ENCODE measurements at places on chromosomes 2 and 18.

- DNase-seq = no peak
Observed at GRCh38 chr2:223820549-223820948, 16.8 kb downstream of the AP1S3 start.

- DNase-seq = no peak
Observed at GRCh38 chr18:10247021-10247741, 207.3 kb upstream of the APCDD1 start.

- DNase-seq = no peak
Observed at GRCh38 chr2:238855891-238856580, 8.2 kb downstream of the TWIST2 start.

GRCh38 chr2:173606619-173607248 lies 252.1 kb downstream of the CDCA7 start:
- DNase-seq = no peak

- peak; percentile 55 for DNase-seq
Observed at GRCh38 chr2:218880102-218880858, at the start of gene WNT10A. Gene WNT10A, plus strand, starts transcription at chr2:218880852. Its CDS starts 144 bp downstream, at chr2:218880996.

DNA sequence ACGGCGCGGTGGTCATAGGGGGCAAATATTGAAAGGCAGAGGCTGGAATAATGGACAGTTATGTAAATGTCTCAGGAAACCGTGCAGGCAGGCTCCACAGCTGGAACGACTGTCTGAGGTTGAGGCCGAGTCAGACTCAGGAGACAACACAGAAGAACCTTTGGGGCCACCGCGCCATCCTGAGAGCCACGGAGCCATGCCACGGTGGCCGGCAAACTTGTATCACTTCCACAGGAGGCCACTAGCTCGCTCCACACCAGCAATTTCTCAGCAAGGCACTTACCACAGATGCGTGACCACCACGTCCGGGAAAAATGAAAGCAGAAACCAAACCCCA lies 156.7 kb upstream of the SALL3 start:
- no peak for DNase-seq

- no peak for DNase-seq
Observed at GRCh38 chr2:120607506-120607905, 128.2 kb upstream of the GLI2 start.

GRCh38 chr2:37105150-37105549 lies 20.8 kb downstream of the GPATCH11 start:
- DNase-seq = no peak

DNA sequence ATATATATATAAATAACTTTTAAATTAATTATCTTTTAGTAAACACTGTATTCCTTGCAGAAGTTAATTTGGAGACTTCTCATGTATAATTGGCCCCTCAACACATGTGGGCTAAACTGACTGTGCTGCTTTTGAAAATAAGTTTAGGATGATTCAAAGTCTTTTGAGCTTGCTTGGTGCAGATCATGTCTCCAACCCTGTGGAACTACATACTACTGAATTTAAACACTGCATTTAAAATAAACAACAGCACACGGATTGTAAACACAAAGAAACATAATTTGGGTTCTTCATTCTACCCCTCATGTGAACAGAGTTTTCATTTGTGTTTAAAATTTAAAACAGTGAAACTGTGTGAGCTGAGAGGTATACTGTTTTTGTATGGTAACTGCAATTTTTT lies 167.7 kb downstream of the DDX1 start:
- no peak for DNase-seq

DNA sequence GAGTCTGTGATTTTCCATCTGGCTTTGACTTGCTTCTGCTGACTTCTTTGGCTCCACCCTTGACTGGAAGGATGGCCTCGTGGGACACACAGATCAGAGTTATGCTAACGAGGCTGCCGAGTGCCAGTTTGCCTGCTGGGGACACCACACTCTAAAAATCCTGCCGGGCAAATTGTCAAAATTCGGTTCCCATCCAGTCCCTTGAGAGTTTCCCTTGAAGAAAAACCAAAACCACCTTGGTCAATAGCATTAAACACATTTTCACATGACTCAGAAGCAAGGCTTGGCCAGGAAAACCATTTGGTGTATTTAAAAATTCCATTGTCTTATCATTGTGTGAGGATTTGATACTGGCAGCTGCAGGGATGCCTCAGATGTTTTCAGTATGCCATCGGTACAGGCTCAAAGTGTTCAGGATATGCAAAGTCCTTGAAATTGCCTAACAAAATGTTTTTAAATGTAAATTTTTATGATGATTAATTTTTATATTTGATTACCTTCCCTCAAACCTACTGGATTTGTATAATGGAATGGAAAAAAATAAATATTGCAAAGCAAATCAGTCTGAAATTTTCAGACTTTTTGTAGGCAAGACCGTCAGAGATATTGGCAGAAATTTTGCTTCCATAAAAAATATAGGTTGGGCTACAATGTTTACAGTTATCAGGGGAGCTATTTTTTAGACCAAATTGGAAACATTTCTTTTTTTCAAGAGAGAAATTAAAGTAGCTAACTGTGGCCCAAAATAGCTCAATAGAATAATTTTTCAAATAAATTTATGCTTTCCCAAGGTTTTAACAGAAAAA lies 41.6 kb downstream of the KCNE4 start:
- DNase-seq = no peak

GRCh38 chr2:159573846-159574606 lies 42.3 kb downstream of the BAZ2B start:
- no peak for DNase-seq

GRCh38 chr2:62339413-62339812 lies 143.5 kb downstream of the B3GNT2 start:
- DNase-seq = no peak

GRCh38 chr18:13480571-13481255 lies 245.6 kb downstream of the FAM210A start:
- DNase-seq = no peak

- DNase-seq = no peak
Observed at GRCh38 chr2:108330979-108331378, 42.3 kb downstream of the SULT1C2 start.

DNA sequence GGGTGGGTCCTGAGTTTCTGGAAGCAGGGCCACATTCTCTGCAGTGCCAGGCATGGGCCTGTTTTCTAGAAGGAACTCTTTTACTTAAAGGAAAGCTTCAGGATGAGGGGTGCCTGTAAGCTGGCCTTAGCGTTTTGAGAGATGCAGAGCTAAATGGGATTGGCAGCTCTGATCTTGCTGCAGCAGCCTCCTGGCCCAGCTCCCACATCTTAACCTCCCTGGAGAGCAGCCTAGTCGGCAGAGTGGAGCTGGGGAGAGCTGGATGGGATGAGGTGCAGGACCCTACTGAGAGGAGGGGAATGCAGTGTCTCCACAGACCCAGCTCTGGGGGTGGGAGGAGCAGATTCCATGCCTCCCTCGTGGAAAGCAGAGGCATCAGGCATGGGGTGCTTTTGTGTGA lies 52.0 kb downstream of the TMEM17 start:
- DNase-seq = no peak

GRCh38 chr2:236103981-236104380 lies 64.2 kb downstream of the GBX2 start:
- no peak for DNase-seq

- no peak for DNase-seq
Observed at GRCh38 chr18:45034179-45034578, 353.5 kb downstream of the SETBP1 start.

- DNase-seq = no peak
Observed at GRCh38 chr2:236970656-236971010, 115.1 kb upstream of the COPS8 start.

DNA sequence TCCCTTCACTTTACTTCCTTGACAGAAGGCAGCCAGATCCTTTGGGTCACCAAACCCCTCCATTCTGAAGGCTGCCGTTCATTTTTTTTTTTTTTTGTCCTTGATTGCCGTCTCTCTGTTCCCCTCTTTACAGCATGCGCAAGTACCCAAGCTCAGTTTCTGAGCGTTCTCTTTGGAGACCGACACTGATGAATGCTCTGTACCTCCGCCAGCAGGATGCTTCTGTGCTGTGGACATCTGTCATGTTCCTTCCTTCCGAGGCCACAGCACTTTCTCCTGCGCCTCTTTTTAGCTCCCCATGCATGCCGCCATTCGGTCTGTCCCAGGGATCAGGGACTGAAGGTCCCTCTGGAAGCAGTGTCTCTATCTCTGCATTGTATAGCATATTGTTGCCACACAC lies 278.7 kb upstream of the RAB12 start:
- DNase-seq = no peak

DNA sequence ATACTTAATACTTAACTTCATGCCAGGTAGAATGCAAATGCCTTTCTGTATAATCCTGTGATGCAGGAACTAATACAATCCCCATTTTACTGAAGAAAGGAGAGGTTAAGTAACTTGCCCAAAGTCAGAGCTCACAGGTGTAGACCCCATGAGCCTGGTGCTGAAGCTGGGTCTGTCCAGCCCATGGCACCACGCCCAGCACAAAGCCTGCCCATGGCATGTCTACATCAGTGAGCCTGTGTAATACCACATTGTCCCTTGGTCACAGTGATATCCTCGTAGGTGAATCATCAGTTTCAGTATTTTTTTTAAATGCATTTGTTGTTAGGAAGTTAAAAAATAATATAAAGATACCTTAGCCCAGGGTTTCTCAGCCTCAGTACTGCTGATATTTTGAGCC lies 69.9 kb upstream of the MCFD2 start:
- DNase-seq = no peak

- no peak for DNase-seq
Observed at GRCh38 chr2:126893606-126894005, 5.1 kb upstream of the TEX51 start.

DNA sequence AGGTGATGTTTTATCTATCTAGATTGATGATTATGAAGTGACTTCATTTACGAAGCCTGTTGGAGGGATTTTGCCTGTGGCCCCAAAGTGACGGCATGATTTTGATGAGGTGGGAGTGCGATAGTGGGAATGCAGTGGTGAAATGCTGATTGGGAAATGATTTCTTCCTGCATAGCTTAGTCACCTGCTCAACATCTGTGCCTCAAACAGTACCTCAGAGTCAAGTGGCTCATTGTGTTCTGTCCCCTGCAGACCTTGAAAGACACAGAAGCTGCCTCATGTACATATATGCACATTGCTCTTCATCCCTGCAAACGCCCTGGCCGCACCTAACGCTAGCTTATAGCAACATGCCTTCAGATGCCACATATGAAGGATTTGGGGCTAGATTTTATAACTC lies 201.2 kb downstream of the TPGS2 start:
- DNase-seq = no peak

DNA sequence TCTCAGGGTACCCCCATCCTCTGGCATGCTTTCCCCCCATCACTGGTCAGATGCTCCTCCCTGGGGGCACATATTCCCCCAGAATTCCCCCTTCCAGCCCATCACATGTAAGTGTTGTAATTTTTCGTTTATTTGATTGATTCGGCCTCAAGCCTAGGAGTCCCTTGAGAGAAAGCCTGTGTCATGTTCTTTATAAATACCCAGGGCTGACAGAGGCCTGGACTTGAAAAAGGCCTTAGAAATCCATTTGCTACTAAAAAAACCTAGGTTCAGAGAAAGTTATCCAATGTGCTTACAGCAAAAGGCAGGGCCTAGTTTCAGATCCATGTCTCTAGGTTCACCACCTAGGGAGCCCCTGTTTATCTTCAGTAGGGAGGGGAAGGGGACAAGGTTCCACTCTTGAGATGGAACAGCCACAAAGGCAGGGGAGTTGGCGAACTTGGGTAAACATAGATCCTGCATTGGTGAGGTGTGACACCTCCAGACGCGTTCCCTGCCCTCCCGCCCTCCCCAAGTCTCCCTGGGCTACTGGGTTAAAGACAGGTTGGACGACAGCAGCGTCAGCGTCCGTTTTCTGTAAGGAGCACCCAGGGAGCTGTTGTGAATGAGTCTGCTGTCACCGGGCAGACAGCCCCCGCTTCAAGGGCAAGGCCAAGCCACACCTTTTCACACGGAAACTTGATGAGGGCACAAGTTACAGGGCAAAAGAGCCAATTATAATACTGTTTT lies 147.8 kb downstream of the EN1 start:
- no peak for DNase-seq

DNA sequence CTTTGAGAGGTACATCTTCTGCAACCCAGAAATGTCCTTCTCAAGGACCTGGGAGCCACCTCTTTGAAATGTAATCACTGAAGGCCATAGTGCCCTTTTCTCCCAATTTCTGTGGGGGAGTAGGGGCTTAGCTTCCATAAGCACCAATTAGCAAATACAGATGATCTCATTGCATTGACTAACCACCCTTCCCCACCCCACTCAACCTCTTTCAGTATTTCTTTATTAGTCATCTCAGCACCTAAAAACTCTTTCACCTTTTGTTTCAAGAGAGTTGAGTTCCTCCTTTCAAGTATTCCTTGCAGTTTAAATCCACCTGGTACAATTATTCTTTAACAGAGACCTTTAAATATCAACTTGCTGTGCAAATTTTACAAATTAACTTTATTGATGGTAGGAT lies 1011.8 kb upstream of the CDH2 start:
- no peak for DNase-seq

DNA sequence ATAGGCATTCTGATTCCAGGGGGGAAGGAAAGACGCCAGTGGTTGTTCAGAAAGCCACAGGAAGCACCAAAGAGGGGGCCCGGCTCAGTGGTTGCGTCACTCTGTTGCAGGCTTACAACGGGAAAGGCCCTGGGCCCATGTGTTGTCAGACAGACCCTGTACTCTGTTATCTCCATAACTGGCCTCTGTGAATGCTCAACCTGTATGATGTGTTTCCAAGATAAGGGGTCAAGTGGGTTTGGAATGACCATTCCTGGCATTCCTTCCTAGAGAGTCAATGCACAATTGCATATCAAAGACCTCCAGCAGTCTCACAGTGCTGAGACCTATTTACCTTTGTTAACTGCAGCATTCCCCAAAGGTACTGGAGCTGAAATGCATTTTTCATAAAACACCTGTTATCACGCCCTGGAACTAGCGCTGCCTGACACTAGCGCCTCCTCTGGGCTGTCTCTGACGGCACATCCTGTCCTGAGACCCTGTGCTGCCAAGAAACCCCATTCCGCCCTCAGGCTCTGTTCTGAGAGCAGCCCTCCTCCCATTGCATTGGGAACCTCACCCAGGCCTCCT lies 13.2 kb upstream of the LRRFIP1 start:
- no peak for DNase-seq

DNA sequence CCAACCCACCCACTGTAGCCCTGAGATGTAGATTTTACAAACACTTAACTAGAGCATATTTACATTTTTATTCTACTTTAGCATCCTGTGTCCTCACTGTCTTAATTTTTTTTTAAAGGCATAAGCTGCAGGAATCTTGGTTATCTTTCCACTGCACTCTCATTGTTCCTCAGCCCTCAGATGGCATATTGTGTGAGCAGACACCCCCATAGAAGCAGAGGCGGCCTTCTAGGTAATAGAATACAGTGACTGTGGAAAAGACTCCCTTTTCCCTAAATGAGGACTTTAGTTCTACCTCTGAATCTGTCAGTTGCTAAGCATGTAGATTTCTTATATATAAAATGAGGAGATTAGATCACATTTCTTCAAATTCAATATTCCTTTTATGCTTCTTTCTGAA lies 543.5 kb upstream of the SPHKAP start:
- no peak for DNase-seq

Measured in T-helper 1 cell (primary cell).